Activated naive CD8-positive, alpha-beta T cell treated with anti-CD3 and anti-CD28 coated beads for 36 hours (primary cell): ENCODE measurements at places on chromosomes 2 and 18. TPM values are rescaled to one million over a fixed set of nuclear protein-coding genes. Genes with fewer than 3 reads are reported as not detected.

DNA sequence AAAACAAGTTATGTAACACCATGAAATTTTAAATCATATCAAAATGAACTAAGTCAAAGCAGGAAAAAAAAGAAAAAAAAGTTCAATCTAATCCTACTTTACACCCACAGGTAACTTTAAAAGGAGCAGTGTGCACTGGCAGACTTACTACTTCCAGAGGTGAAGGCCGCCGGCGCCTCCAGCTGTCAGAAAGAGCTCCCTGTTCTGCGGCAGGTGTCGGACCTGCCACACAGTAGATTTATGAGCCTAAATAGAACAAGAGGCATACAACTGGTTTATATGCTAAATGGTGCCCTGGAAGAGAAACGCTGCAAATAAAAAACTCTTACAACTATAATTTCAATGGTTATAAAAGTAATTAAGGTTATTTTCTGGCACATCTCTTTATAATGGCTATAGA lies 23.1 kb upstream of the PNO1 start:
- no peaks in the 10 kb centered on the region for H3K27me3 ChIP-seq
- H3K36me3 ChIP-seq, result peaks cover 5% of the 10 kb centered on the region
- H3K27ac ChIP-seq, result no peak overlapping the region
- no peak overlapping the region for H3K4me3 ChIP-seq

GRCh38 chr2:219508971-219509779 lies 5.1 kb upstream of the ASIC4 start:
- H3K27ac ChIP-seq, result no peak overlapping the region
- H3K4me1 ChIP-seq, result peaks cover 20% of the 10 kb centered on the region
- no peak overlapping the region for H3K4me3 ChIP-seq
- H3K36me3 ChIP-seq, result peaks cover 12% of the 10 kb centered on the region
- peaks cover 60% of the 10 kb centered on the region for H3K27me3 ChIP-seq
- no peak for DNase-seq

DNA sequence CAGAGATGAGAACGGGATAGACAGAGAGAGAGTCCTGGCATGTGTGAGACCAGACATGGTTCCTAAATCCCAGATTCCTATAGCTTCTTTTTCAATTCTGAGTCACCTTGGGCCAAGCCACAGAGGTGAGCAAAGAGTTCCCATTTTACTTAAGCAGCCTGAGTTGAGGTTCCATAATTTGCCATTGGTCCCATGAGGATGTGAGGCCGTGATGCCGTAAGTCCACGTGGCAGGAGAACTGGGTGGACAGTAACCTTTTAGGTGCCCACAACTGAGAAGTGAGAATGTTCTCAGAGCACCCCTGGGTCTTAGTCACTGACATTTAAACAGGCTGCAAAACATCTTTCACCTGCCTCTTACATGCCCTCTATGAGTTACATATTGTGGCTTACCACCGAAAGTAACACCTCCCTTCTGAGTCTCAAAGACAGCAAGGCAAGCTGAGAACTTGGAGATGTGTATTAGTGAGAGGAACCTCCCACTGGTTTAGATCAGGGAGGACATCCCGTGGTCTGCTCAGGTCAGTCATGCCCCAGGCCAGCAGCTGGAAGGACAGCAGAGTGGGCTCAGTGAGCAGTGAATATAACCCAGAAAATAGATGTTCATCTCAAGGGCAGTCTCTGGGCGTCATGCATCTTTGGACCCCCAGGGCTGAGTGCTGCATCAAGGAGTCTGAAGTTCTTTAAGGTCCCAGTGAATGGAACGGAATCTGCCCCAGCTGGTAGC lies 127.9 kb upstream of the LGALSL start:
- peak overlapping the region; percentile 67 for H3K4me3 ChIP-seq
- peak; percentile 66 for DNase-seq

- no peak overlapping the region for H3K4me3 ChIP-seq
- DNase-seq, result no peak
- no peaks in the 10 kb centered on the region for H3K4me1 ChIP-seq
- H3K27ac ChIP-seq, result no peak overlapping the region
- no peaks in the 10 kb centered on the region for H3K36me3 ChIP-seq
Measured at GRCh38 chr18:66438711-66439536, 165.0 kb downstream of the CDH19 start.

DNA sequence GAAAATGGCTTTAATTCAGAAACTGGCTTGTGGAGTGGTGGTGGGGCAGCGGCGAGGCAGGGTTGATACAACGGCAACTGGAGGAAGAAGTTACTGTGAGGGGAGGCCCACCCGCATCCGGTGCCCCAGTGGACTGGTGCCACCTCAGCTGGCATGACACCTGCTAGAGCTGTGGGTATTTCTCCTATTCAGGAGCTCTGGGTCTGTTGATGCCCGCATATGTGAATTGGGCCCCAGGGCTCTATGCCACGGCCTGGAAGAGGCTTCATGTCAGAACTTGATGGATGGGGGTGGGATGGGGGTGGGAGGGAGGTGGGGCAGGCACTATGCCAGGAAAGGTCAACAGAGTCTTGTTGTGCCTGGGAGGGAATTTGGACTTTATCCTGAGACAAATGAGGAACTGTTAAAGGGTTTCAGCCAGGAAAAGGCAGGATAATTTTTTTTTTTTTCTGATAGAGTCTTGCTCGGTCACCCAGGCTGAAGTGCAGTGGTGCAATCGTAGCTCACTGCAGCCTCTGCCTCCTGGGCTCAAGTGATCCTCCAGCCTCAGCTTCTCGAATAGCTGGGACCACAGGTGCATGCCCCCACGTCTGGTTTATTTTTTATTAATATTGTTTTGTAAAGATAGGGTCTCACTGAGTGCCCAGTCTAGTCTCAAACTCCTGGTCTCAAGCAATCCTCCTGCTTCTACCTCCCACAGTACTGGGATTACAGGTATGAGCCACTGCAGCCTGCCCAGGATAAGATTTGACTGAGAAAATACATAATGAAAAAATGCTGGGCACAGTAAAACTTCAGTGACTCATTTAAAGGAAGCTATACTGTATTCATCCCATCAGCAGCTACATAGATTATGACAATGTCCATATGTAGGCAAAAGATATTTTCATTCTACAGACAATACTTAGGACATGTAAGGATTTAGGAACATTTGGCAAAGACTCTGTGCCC lies 52.6 kb downstream of the SH2D6 start:
- H3K27me3 ChIP-seq, result no peaks in the 10 kb centered on the region
- H3K27ac ChIP-seq, result no peak overlapping the region
- no peaks in the 10 kb centered on the region for H3K36me3 ChIP-seq
- no peak for DNase-seq

GRCh38 chr2:64757126-64757525 lies 103.4 kb upstream of the SERTAD2 start:
- H3K36me3 ChIP-seq, result no peaks in the 10 kb centered on the region
- H3K27ac ChIP-seq, result no peak overlapping the region
- H3K27me3 ChIP-seq, result no peaks in the 10 kb centered on the region

- H3K36me3 ChIP-seq, result peaks cover 13% of the 10 kb centered on the region
- no peaks in the 10 kb centered on the region for H3K27me3 ChIP-seq
- no peak overlapping the region for H3K27ac ChIP-seq
Measured at GRCh38 chr2:6957910-6958615, 40.9 kb downstream of the RNF144A start.

DNA sequence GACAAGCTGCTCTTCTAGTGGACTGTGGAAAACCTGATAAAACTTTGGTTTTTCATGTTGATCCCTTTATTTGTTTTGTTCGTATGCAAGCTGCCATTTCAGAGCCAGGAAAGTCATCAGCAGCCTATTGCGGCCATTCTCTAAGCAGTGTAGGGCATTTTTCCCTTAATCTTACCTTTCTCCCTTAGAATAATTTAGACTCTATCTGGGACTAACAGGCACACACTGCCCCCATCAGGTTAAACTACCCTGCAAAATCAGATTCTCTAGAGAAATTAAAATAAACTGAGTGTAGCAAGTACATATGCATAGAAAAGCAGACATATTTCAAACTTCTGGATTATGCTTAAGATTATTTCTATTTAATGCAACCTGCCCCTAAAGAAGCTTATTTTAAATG lies 347.5 kb downstream of the METTL4 start:
- DNase-seq, result no peak
- no peak overlapping the region for H3K4me3 ChIP-seq
- H3K27me3 ChIP-seq, result peaks cover 7% of the 10 kb centered on the region
- H3K36me3 ChIP-seq, result no peaks in the 10 kb centered on the region

- H3K4me1 ChIP-seq, result no peaks in the 10 kb centered on the region
- H3K27ac ChIP-seq, result no peak overlapping the region
- H3K4me3 ChIP-seq, result no peak overlapping the region
- H3K27me3 ChIP-seq, result peaks cover 48% of the 10 kb centered on the region
Measured at GRCh38 chr18:26648509-26649192, 100.3 kb upstream of the KCTD1 start.

DNA sequence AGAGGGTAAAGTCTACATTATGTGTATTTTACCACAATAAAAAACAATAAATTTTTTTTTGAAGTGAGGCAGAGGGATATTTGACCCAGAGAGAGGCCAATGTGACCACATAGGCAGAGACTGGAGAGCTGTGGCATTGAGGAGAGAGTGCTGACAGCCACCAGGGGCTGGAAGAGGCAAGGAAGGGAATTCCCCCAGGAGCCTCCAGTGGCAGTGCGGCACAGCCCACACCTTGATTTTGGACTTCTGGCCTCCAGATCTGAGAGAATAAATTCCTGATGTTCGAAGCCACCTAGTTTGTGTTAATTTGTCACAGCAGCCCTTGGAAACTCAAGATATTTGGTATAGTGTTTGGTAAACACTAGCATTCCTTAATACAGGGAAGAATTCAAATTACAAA lies 22.7 kb downstream of the ANKRD29 start:
- no peak for DNase-seq
- H3K4me3 ChIP-seq, result no peak overlapping the region

DNA sequence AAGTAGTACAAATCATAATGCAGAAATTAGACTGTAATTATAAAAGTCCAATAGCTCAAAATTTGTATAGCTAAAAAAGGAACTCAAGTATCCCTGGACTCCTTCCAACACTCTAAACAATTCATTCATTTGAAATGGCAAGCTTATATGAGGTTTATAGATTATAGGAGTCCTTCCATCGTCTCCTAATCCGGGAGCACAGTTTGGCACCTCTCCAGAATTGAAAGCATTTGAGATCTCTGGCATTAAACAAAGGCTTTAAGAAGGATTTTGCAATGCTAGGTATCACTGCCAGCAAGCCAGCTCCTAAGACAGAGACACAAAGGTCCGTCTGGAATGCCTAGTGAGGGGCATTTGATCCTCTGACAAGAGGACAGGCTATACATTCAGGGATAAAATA lies 90.9 kb downstream of the ACVR1 start:
- no peak overlapping the region for H3K27ac ChIP-seq
- no peak overlapping the region for H3K4me3 ChIP-seq
- DNase-seq, result no peak

DNA sequence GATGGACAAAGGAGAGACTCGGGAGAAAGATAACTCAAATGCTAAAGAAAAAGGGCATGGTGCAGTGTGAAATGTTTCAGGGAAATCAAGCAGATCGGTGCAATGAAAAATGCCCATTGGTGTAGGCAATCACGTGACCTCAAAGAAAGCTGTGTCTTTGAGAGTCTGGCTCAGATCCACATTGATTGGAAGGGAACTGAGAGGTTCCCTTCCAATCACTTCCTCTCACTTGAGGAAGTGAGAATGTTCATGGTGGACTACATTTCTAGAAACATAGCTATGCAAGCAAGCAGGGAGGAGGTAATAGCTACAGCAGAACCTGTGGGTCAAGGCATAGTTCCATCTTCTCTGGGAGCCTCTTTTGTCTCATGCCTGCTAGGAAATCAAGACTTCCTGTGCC lies 187.4 kb downstream of the LPIN1 start:
- H3K4me3 ChIP-seq, result no peak overlapping the region
- peaks cover 2% of the 10 kb centered on the region for H3K36me3 ChIP-seq
- H3K27me3 ChIP-seq, result no peaks in the 10 kb centered on the region
- no peak overlapping the region for H3K27ac ChIP-seq
- DNase-seq, result no peak

DNA sequence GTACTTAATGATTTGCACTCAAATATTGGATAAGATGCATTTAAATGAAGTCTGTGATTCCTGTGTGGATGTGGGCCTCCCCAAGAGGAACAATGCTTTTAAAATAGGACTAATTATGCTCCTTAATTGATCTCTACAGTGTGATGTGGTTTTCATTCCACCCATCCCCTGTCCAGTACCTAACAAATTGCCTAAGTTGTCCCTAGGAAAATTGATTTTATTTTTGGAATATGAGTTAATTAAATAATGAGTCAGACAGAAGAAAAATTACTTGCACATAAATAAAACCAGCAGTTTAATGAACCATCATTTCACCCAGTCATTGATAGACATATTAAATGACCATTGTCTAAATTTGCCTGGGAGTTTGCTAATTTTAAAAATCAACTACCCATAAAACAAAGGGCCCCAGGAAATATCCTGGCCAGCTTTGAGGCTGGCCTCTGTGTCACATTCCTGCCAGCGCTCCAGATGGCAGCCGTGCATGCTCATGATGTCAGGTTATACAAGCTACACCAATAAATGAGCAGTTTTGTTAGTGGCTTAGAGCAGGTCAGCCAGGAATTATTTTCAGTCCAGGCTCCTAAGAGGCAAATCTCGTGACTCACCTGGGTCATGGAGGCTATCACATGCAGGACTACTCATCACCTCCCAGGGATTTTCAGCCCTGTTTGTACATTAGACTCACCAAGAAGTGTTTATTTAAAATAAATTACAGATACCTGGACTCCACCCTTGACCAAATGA lies 31.9 kb downstream of the ABHD3 start:
- no peak for DNase-seq
- no peak overlapping the region for H3K27ac ChIP-seq
- peaks cover 4% of the 10 kb centered on the region for H3K4me1 ChIP-seq
- H3K36me3 ChIP-seq, result no peaks in the 10 kb centered on the region
- H3K27me3 ChIP-seq, result no peaks in the 10 kb centered on the region

- H3K4me1 ChIP-seq, result peaks cover 2% of the 10 kb centered on the region
- H3K36me3 ChIP-seq, result no peaks in the 10 kb centered on the region
- no peak for DNase-seq
- H3K27me3 ChIP-seq, result peaks cover 4% of the 10 kb centered on the region
Measured at GRCh38 chr2:46333912-46334311, 36.7 kb downstream of the EPAS1 start.

- no peaks in the 10 kb centered on the region for H3K4me1 ChIP-seq
- H3K4me3 ChIP-seq, result no peak overlapping the region
- H3K36me3 ChIP-seq, result no peaks in the 10 kb centered on the region
- H3K27ac ChIP-seq, result no peak overlapping the region
- H3K27me3 ChIP-seq, result no peaks in the 10 kb centered on the region
- no peak for DNase-seq
Measured at GRCh38 chr18:25595274-25596060, 243.5 kb upstream of the ZNF521 start.

- no peaks in the 10 kb centered on the region for H3K4me1 ChIP-seq
- DNase-seq, result no peak
- H3K36me3 ChIP-seq, result peaks cover 60% of the 10 kb centered on the region
- no peak overlapping the region for H3K27ac ChIP-seq
- no peaks in the 10 kb centered on the region for H3K27me3 ChIP-seq
- H3K4me3 ChIP-seq, result no peak overlapping the region
Measured at GRCh38 chr2:178426388-178426787, 24.6 kb downstream of the PRKRA start.

- no peaks in the 10 kb centered on the region for H3K36me3 ChIP-seq
- H3K27me3 ChIP-seq, result no peaks in the 10 kb centered on the region
- no peak for DNase-seq
Measured at GRCh38 chr18:66316701-66317100, 287.2 kb downstream of the CDH19 start.

GRCh38 chr2:224658780-224659405 lies 57.3 kb downstream of the CCDC195 start:
- H3K27me3 ChIP-seq, result no peaks in the 10 kb centered on the region
- peaks cover 2% of the 10 kb centered on the region for H3K36me3 ChIP-seq
- H3K4me3 ChIP-seq, result no peak overlapping the region
- H3K27ac ChIP-seq, result no peak overlapping the region
- DNase-seq, result no peak
- H3K4me1 ChIP-seq, result no peaks in the 10 kb centered on the region

The TACR1 gene
- total RNA-seq, result not detected

The PSMA8 gene
- 3.6 TPM for total RNA-seq

The PIEZO2 gene
- total RNA-seq, result not detected

The NEU2 gene
- not detected for total RNA-seq

The ACVR1C gene
- 1.0 TPM for total RNA-seq

The C2orf80 gene
- total RNA-seq, result not detected
